Effector CD8-positive, alpha-beta T cell (primary cell): ENCODE measurements at places on chromosomes 12 and 14.

GRCh38 chr12:14986449-14986848 is 13.6 kb downstream of the PDE6H start:
- DNase-seq = no peak

- no peak for DNase-seq
Measured at GRCh38 chr14:104933746-104934733, 9.4 kb downstream of the PLD4 start.

DNA sequence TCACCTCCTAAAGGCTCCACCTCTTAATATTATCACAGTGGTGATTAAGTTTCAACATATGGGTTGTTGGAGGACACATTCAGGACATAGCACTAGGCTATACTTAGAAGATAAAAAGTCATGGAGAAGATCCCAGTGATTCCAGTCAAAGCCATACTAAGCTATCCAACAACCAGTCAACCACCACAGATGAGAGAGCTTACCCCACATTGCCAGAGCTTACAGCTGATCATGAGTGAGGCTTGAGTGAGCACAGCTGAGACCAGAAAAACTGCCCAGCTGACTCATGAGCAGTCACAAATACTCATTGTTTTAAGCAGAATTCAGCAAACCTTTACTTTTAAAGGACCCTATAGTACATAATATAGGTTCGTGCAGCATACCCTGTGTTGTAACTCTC is 85.1 kb downstream of the DRAM1 start:
- DNase-seq = no peak

DNA sequence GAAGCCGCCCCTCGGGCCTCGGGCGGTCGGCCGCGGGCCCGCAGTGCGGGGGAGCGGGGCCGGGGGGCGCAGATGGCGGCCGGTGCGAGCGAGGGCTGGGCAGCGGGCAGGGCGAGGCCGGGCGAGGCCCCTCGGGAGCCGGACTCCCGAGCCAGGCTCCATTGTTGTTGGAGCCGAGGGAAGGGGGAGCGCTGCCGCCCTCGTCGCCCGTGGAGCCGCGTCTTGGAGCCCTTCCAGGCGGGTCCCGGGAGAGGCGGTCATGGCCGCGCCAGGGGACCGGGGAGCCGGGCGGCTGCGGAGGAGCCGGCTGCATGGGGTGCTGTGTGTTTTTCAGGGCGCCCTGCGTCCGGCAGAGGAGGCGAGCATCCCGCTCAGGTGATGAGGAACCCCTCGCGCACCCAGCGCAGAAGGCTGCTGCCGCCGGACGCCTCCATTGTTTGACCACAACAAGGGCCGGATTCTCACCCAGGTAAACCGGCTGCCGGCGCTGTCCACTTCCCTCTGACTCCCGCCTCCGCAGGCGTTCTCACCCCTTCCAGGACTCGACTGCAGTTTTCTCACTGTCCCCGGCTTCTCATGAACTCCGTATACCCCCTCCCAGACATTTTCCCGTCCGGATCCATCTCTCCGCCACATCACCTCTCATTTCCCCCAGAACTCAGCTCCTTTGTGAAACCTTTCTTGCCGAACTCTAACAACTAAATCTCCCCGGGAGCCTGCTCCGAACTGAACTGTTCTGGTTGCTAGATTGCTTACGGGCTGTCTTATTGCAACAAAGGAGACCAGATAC is 732 bp downstream of the ZNF664 start:
- peak; percentile 17 for DNase-seq

DNA sequence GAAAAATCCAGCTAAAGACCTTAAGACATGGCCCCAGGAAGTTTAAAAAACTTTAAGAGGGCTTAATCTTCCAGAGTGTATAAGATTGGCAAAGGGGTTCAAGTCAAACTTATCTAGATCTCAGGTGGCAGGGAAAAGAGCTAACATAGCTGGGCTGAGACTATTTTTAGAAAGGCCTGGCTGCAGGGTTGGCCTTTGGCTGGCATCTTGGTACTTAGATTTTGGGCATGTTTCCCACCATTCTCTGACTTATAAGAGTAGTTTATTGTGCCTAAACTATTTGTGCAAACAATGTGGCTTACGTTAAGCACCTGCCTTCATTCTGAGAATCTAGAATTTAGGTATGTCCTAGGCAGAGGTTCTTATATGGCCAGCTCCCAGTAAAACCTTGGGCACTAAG is 214.0 kb upstream of the MIS18BP1 start:
- no peak for DNase-seq

- no peak for DNase-seq
Measured at GRCh38 chr14:32134448-32135097, 57.5 kb downstream of the ARHGAP5 start.

DNA sequence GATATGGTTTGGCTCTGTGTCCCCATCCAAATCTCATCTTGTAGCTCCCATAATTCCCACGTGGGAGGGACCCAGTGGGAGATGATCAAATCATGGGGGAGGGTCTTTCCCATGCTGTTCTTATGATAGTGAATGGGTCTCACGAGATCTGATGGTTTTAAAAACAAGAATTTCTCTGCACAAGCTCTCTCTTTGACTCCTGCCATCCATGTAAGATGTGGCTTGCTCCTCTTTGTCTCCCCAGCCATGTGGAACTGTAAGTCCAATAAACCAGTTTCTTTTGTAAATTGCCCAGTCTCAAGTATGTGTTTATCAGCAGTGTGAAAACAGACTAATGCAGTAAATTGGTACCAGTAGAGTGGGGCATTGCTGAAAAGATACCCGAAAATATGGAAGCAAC is 146.2 kb downstream of the DPF3 start:
- DNase-seq = no peak

DNA sequence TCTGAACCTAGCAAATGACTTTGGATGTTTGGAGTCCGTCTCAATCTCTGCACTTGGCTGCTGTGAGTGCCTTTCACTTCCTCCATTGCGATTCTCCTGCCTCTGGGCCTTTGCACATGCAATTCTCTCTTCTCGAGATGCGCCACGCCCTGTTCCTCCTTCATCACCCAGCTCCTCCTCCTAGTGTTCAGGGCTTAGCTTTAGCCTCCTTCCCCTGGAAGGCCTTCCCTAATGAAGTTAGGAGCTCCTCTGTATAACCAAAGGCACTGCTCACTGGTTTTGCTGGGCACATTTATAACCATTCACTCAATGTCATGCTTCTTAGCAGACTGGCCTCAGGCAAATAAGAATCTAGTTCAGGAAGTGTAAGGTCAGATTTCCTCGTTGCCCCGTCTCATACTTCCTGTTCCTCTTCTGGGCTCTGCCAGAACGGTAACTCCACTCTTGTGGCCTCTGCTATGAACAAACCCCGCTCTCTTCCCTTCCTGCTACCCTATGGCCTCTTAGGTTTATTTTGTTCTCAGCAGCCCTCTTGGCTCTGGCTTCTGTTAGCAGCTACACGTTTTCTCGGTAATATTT is 171.4 kb downstream of the CRADD start:
- DNase-seq = no peak

DNA sequence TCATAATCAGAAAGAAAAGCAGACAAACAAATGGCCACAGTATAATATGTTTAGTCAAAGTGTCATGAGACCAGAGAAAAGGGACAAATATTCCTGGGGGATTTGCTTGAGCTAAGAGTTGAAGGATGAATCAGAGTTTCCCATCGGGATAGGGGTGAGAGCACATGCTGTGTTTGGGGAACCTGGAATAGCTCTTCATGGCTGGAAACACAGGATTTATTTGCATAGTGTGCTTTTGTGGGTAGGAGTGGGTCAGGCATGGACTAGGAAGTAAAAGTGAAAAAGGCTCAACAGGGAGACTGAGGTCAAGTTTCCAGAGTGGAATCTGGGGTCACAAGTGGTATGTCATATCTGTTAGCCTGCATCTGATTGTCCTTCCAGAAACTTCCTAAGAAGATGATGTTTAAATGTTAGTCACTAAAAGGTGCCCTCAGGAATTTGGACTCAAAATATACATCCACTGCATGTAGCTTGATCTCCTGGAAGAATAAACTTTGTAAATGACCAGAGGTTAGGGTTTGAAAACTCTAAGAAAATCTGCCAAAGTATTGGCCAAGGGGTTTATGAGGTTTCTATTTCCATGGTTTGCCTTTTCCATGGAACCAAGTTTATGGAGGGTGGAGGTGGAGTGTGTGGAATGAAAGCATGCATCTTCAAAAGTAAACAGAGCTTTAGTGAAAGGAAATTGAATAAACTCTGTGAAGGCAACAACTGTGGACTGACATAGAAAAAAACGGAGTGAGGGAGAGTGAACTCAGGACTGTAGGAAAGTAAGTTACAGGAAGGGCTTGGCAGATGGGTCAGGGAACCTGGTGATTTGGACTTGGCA is 344.6 kb downstream of the C12orf75 start:
- no peak for DNase-seq

DNA sequence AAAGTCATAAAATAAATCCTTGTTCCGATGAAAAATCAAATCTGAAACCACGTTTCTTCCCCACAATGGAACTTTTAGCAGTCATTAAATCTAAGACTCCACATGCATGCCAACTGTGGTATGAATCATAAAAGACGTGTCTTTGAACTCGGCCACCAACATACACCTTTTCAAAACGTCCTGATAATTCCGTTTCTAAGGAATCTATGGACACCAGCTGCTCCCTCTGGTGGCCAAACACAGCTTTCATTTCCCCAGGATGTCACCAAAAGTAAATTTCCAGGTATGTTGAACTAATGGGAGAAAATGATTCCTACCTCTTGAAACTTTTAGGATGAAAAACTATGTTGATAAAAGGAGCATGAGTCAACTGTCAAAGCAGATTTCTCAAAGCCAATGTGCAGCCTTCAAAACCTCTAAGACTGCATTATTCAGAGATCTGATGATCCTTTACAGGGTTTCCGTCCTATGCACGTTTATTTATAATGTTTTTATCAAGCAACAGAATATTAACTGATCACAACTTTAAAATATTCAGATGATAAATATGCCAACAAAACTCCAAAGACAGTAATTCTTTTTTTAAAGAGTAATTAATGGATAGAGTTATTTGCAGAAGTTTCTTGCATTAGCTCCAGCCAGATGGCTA is 96.2 kb downstream of the CIT start:
- no peak for DNase-seq

- DNase-seq = no peak
Measured at GRCh38 chr12:113030875-113031525, 25.5 kb upstream of the DTX1 start.

DNA sequence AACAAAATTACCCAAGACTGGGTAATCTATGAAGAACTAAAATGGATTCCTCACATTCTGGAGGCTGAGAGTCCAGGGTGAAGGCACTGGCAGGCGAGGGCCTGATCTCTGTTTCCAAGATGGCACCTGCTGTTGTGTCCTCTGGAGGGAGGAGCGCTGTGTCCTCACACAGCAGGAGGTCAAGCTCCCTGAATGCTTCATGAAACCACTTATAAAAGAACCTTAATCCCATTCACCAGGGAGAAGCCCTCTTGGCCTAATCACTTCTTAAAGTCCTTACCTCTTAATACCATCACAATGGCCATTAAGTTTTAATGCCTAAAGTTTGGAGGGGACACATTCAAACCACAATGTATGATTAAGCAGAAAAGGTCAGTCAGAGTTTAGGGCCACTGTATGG is 172.4 kb downstream of the EMP1 start:
- DNase-seq = no peak

DNA sequence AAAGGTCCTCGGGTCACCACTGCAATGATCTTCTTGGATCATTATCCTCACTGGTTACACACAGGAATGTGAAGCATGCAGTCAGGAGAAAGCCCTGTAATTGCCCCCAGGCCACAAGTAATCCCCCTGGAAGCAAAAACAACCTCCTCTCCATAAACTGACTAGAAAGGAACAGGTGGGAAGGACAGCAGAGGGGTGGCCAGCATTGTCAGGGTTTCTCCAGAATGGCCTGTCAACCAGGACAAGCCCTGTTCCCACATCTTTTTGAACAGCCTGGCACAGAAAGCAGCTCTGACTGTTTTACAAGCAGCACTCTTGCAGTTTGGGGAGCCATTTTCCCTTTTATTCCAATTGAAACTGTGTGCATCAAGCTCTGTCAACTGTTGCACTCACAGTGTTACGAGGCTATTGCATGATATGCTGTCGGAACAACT is 36.1 kb downstream of the TMCC3 start:
- DNase-seq = no peak

DNA sequence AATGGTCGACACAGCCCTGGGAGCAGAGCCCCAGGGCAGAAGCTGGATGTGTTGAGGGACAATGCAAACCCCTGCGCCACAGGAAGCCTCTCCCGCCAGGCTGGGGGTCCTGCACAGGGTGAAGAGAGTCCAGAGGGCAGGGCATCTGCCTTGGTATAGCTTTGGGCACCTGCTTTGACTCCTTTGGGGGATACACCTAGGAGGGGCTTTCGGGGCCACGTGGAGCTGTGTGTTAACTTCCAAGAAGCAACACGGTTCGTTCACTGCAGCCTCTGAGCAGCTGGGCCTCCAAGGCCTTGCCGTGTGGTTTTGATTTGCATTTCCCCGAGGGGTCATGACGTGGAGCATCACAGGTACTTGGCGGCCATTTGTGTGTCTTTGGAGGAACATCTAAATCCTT is 5.8 kb upstream of the PUS1 start:
- no peak for DNase-seq

DNA sequence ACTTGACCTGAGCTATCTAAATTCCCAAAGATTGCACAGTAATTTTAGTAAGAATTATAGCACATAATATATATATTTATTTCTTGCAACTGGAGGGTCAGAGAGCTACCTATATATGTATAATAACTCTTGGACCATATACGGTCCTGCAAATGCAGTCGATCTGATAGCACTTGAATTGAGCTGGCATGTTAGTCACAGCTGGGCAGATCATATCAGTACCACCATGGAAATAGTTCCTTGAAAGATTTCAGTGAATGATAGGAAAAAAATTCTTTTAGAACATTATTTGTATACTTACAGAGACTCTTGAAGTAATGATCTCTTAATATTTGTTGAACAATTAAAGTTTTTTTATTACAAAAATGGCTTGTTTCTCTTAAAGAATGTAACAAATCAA is 94.5 kb upstream of the MON2 start:
- no peak for DNase-seq

DNA sequence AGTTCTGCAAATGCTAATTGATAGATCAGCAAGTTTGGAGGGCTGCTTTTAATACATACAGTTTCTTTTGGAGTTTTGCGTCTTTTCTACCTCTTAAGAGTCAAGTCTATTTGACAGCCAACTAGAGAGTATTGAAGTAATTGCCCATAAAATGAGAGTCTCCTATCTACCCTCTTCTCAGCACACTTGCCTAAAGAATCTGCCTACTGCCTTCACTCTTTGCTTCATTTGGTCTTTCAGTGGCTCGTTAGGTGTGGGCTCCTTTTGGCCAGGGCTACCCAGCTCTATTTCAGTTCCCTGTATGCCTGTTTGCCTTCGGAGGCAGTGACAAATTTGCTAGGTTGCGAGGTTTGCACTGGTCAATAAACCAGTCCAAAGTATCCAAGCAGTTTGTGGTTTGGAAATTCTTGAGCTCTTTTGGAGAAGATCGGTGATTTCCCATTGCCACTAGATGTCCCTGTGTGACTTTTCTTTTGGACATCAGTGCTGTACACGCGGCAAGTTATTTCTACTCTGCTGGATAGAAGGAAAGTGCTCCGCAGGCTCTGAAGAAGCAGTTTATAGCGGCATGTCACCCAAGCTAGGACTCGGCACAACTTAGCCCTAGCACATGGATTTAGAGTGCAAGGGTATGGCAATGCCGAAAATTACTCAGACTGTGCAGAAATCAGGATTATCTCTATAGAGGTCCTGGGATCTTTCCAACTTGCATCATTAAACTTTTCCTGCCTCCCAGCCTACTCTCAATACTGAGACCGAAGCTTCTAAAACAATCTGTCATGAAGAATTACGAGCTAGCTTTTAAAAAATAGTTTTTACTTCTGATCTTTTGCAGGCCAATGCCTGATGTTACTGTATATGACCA is 38.6 kb downstream of the MGST1 start:
- DNase-seq = no peak
